H1 (cell line): ENCODE measurements at places on chromosomes 4 and X. TPM values are rescaled to one million over a fixed set of nuclear protein-coding genes. Genes with fewer than 3 reads are reported as not detected.

GRCh38 chr4:86593688-86594558 lies at the start of gene PTPN13:
TSS of gene PTPN13 (plus strand) at chr4:86594315. CDS start at chr4:86635257, 40,942 bp downstream.
- no peaks in the 10 kb centered on the region for H3K36me3 ChIP-seq
- peak within 1 kb of the TSS; percentile 76 for H3K27ac ChIP-seq
- no peaks in the 10 kb centered on the region for H3K27me3 ChIP-seq
- H3K4me1 ChIP-seq, result peaks cover 5% of the 10 kb centered on the region; the same call in 1 of the 2 replicates
- H3K4me3 ChIP-seq, result peak within 1 kb of the TSS; percentile 99

- no peak overlapping the region for H3K4me3 ChIP-seq
- no peak overlapping the region for H3K27ac ChIP-seq
- no peaks in the 10 kb centered on the region for H3K4me1 ChIP-seq
- DNase-seq, result no peak
- H3K36me3 ChIP-seq, result peaks cover 4% of the 10 kb centered on the region; the same call in 1 of the 2 replicates
These were observed 160.4 kb downstream of the GATB start for GRCh38 chr4:151600432-151600831.

DNA sequence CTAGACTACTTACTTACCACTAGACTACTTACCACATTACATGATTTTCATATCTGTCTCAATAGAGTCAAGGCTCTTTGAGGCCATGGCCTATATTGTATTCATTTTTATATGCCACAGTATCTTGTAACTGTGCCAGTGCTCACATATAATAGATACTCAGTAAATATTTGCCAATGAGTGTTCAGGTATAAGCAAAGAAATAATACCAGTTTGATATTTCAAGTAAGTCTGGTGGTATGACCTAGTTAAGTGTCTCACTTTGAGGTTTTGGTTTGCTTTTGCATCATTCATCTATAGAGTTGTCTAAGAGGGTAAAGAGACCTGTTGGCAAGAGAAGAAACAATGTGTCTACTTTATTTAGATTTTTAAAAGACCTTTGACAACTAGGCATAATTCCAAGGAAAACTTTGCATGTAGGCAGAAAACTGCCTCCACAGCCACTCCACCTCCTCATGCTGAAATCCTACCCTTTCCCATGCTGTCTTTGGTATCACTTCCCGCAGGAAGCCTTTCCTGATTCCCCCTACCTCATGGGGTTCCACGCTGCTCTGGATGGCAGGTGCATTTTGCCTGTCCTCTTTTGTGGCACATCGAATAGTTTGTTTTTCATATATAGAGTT lies 91.3 kb upstream of the KLHL13 start:
- no peak overlapping the region for H3K4me3 ChIP-seq
- no peak overlapping the region for H3K27ac ChIP-seq

- H3K27ac ChIP-seq, result no peak overlapping the region
- no peaks in the 10 kb centered on the region for H3K27me3 ChIP-seq
- H3K36me3 ChIP-seq, result no peaks in the 10 kb centered on the region
- no peak overlapping the region for H3K4me3 ChIP-seq
These were observed 270.6 kb downstream of the DCAF12L2 start for GRCh38 chrX:125895518-125895917.

GRCh38 chr4:45346816-45347435 lies 620.6 kb upstream of the GNPDA2 start:
- DNase-seq, result no peak
- no peak overlapping the region for H3K4me3 ChIP-seq
- H3K27ac ChIP-seq, result no peak overlapping the region
- no peaks in the 10 kb centered on the region for H3K36me3 ChIP-seq
- H3K27me3 ChIP-seq, result no peaks in the 10 kb centered on the region

DNA sequence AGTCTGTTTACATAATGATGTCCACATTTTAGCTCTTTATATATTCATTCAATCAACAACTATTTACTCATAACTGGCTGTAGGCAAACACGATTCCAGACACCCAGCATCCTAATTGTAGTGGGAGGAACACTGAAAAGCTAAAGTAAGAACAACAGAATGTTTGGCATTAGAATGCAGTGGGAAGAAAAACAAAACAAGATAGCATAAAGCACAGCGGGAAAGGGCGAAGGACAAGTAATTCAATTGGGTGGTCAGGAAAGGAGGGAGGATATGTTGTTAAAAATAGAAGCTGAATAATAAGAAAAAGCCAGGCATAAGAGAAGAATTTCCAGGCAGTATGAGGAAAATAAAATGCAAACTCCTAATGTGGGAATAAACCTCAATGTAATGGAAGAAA lies 189.5 kb upstream of the FAT4 start:
- no peaks in the 10 kb centered on the region for H3K36me3 ChIP-seq
- peaks cover 5% of the 10 kb centered on the region; the same call in 1 of the 2 replicates for H3K4me1 ChIP-seq
- H3K4me3 ChIP-seq, result no peak overlapping the region
- no peak for DNase-seq
- no peak overlapping the region for H3K27ac ChIP-seq

Gene REELD1
- not detected in 2 replicates for total RNA-seq

Gene GLRB
- 0.54 and 1.1 TPM in 2 replicates for total RNA-seq

Gene HS3ST1
- 1.5 and 1.7 TPM in 2 replicates for total RNA-seq

Gene FAM9C
- total RNA-seq, result not detected in 2 replicates

Gene DDIT4L
- total RNA-seq, result 6.0 and 6.4 TPM in 2 replicates

Gene PRRG1
- total RNA-seq, result 8.1 and 10.2 TPM in 2 replicates

Gene MMRN1
- total RNA-seq, result not detected in 2 replicates

Gene PPARGC1A
- total RNA-seq, result 1.4 and 1.5 TPM in 2 replicates
